ENCODE measurements at places on chromosomes 7 and 10.

DNA sequence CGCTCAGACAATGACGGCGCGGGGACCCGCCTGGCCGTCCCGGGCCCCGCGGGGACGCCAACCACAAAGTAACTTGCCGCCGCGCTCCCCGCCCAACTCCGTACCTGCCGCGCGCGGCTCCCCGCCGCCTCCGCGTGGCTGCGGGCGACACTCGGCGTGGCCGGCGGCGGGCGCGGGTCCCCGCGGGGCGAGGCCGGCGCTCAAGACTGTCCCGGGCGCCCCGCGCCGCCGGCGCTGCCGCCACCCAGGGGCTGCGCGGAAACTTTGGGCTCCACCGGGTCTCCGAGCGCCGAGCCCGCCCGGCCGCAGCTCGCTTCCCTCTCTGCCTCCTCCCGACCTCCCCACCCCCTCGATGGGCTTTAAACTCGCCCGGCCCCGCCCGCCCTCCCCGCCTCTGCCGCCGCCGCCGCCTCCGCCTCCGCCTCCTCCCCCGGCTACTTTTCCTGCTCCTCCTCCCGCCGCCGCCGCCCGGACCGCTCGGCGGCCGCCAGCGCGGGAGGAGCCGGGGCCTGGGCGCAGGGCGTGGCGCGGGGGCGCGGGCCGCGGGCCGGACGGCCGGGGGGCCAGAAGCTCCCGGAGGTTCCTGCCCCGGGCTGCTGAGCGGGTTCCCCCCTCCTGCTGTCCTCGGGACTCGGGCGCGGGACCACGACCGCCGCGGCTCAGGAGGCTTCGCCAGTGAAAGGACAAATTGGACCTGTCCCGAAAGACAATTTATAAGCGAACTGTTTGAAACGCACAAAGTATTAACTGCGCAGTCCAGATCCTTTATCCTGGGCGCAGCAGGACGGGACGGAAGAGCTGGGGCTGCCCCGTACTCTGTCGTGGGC lies 10.6 kb upstream of the GRB10 start:
- DNase-seq: no peak

GRCh38 chr10:118459642-118460193 lies 117.6 kb upstream of the FAM204A start:
- peak; percentile 40 for DNase-seq

DNA sequence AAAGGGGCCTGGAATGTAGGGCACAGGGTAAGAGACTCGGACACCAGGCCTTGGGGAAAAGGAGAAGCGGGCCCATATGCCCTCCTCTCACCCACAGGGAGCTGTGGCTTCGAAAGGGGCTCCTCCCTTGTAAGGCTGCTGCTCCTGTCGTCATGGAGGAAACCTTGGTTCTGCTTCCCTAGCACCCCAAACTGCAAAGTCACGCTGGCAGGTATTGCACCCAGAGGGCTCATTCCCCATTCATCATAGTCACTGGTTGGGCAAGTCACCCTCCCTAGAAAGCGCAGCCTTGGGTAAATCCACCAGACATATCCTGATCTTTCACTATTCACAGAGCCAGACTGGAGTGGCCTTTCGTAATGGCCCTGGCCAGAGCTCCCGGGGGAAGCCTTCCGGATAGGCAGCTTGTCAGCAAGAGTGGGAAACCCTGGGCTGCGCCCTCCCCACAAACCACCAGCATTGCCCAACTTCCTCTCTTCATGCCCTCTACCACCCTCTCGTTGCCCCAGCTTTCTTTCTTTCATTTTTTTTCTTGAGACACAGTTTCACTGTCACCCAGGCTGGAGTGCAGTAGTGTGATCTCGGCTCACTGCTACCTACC lies 121.0 kb downstream of the HIP1 start:
- no peak for DNase-seq

DNA sequence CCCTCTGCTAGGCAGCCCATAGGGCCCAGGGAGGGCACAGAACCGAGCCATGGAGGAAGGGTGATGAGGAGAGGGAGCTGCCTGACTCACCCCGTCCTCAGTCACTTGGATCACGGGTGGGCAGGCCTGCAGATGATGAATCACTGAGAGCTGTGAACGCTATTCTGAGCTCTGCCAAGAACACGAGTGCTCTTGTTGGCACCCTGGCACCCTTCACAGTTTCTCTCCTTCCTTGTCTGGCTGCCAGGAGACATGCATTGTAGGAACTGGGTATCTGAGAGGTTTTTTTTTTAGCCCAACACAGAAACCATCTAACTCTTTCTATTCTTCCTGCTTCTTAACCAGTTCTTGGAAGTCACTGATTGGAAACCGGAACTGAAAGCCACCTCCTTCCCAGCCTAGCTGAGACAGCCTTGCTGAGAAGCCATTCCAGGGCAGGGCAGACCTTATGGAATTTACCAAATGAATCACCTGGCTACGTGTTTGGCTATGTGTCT lies 82.1 kb downstream of the SLC37A3 start:
- no peak for DNase-seq
